ENCODE measurements at places on chromosomes 16 and 17.
A peak's percentile ranks its signal among the peaks of the same experiment; 100 is the strongest.

DNA sequence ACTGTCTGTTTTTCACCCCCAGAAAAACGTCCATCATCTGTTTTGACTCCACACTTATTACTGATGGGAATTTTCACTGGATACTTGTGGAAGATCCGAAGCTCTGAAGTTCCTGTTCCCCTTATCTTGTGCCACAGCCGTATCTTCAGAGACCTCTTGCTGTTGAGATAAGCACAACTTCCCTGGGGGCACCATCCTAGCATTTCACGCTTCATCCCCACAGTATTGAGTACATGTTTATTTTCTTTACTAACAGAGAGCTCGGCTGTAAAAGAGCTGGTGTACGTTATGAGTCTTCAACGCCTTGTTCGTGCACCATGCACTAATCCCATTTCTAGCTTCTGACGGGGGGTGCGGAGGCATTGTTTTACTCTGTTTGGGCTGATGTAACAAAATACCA lies 813.6 kb upstream of the EEF2KMT start:
- DNase-seq: no peak

GRCh38 chr16:22948603-22949368 lies 134.8 kb downstream of the HS3ST2 start:
- peak; percentile 58 for DNase-seq

DNA sequence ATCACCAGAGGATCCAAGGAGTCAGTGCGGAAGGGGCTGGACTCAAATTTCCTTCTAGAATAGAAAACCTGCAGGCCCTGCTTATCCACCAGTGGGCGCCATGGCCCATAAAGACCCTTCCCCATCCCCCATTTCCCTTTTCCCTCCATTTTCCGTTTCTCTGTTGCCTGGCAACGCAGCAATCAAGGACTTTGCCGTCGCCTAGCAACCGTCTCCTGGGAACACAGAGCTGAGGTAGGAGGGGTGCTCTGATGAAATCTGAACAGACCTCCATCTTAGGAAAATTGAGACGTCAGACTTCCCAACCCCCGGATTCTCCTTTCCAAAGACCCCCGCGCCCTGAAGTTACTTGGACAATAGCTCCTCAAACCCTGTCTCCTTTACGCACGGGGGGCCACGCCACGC lies 5.7 kb downstream of the DLG4 start:
- DNase-seq: peak; percentile 95

DNA sequence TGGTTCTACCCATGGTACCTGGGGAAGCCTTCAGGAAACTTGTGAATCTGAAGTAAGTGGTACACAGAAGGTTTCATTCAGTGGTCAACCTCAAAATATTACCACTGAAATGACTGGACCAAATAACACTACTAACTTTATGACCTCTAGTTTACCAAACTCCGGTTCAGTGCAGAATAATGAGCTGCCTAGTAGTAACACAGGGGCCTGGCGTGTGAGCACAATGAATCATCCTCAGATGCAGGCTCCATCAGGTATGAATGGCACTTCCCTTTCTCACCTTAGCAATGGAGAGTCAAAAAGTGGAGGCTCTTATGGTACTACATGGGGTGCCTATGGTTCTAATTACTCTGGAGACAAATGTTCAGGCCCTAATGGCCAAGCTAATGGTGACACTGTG lies 55.9 kb upstream of the SLC5A11 start:
- DNase-seq: no peak

- DNase-seq: no peak
Observed at GRCh38 chr17:42560246-42560645, 1.7 kb upstream of the COASY start.

DNA sequence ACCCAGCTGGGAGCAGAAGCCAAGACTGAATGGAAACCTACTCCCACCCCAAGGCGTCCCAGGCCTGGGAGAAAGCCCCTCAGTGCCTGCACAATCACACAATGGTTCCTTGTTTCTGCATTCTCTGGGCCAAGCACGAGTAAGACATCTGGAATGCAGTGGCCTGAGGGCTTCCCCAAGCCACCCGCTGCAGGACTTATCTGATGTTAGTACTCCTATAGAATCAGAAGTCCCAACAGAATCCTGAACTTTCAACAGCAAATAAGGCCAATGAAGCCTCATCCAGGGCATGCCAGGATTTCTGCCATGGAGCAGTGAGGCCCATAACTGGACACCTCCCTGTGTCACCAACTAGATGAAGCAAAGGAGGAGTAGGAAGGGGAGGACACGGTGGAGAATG lies 28.6 kb downstream of the MYO18A start:
- no peak for DNase-seq

DNA sequence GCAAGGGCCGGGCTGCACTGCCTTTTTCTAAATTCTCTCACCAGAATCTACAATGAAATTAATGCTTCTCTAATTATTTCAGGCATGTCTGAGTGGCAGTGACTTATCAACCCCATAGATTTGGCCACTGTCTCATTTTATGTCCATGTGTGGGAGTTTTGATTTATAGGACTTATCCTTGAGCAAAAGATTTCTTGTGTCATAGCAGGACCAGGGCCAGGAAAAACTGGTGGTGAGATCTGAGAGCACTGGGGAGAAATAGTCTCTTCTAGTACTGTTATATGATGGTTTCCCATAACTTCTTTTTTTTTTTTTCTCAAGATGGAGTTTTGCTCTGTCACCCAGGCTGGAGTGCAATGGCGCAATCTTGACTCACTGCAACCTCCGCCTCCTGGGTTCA lies 1.5 kb upstream of the KRT23 start:
- no peak for DNase-seq

DNA sequence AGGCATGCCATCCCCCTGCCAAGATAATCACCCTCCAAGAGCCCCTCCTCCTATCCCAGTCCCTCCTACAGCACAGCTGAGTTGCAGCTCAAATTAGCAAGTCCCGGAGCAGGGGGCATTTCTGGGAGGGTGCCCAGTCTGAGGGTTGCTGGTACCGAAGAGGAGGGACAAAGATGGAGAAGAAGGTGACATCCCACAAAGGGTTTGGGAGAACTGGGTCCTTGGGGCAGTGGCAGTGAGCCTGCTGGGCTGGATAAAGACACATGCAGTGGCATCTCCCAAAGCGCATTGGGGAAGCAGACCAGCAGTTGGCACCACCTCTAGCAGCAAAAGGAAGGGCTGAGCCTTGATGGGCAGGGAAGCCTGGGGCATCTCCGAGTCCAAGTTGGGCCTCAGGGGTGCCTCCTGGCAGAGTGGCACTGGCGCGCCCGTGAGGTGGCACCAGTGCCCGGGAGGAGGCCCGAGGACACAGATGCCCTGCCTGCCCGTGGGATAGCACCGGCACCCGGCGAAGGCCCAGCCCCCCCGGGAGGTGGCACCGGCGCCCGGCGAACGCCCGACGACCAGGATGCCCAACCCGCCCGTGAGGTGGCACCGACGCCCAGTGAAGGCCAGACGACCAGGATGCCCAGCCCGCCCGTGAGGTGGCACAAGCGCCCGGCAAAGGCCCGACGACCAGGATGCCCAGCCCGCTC lies 622 bp downstream of the TOM1L2 start:
- no peak for DNase-seq

DNA sequence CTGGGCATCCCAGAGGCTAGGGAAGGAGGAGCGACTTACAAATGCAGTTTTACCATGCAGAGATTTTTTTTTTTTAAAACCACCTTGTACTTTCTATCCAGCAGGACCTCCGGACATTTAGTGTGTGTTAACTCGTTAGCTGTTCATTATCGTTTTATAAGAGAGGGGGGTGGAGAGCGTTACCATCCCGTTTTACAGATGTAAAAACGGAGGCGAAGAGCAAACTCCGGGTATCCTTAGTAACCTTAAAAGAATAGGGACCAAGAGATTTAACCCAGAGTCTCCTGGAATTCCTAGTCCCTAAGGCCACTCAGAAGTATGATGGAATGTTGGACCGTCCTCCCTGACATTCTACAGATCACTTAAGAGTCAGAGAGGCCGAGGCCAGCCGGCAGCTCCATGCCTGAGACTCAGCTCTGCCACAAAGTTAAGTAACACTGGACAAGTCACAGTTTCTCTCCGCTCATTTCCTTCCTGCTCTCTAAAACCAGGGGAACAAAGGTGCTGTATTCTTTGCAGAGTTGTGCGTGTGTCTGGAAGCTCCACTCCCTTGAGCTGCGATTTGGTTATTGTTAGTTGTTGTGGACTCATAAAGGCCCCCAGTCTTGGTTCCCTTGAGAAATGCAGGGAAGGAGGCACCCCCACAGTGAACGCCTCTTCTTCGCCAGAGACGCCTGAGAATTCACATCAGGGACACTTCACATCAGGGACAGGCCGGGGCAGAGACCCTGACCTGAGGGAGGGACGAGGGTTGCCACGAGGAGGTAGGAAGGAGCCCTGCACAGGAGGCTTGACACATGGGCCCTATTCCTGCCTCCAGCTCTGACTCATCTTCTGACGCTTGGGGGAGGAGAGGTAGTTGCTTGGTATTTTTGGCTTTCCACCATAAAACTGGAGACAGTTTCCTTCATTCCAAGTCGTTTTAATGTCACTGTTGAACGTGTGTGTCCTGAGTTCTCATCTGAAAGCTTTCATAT lies 1.2 kb downstream of the DUSP14 start:
- DNase-seq: no peak

GRCh38 chr16:1414532-1415260 lies at the start of gene UNKL:
Gene UNKL, minus strand, starts transcription at chr16:1414704. Its CDS starts 13 bp downstream, at chr16:1414691.
- DNase-seq: peak; percentile 41

- peak; percentile 42 for DNase-seq
Observed at GRCh38 chr17:3827124-3827773, 18.8 kb downstream of the NCBP3 start.

GRCh38 chr17:45954914-45955313 lies 44.1 kb upstream of the STH start:
- no peak for DNase-seq

- DNase-seq: no peak
Observed at GRCh38 chr16:86946396-86946795, 368.0 kb downstream of the FOXL1 start.

DNA sequence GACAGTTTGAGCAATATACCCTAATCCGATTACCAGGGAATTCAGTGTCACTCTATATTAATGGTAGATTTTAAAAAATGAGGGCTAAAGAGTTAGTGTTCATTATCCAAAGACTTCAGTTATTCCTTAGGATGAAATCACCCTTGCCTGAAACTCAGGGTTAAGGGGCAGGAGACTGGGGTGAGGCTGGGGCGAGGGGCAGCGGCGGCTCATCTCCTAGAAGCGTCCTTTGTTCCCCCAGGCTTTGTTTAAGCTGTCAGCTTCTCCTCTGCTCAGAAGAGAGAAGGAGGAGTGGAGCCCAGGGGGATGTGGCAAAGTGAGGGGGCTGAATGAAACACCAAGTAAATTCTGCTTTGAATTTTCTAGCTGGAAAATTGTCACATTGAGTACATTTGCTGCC lies 117.7 kb upstream of the ELAC2 start:
- DNase-seq: no peak

DNA sequence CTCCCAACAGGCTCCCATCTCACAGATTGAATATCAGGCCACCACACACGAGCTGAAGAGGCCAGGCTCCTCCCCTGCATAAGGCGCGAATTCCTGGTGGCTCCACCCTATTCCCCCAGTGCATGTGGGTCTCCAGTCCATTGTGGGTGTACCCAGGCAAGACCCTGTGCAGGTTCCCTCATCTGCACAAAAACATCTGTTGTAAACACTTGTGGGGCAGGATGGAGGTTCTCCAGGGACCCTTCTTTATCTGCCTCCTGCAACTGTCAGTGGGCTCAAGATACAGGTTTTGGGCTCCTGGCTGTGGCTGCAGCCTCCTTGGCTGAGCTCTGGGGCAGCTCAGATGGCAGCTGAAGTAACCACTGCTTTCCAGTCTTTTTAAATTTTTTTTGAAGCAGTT lies 17.6 kb upstream of the LGALS9 start:
- no peak for DNase-seq

GRCh38 chr17:21363776-21364642 lies 12.1 kb upstream of the KCNJ12 start:
- no peak for DNase-seq

GRCh38 chr17:32917081-32917480 lies 10.9 kb upstream of the TMEM98 start:
- no peak for DNase-seq

GRCh38 chr16:57069635-57070370 lies 22.6 kb upstream of the CPNE2 start:
- no peak for DNase-seq

- DNase-seq: no peak
Observed at GRCh38 chr17:64178011-64178825, 48.3 kb upstream of the ERN1 start.

- DNase-seq: peak; percentile 82
Observed at GRCh38 chr17:76884995-76885893, 17.0 kb downstream of the MGAT5B start.

DNA sequence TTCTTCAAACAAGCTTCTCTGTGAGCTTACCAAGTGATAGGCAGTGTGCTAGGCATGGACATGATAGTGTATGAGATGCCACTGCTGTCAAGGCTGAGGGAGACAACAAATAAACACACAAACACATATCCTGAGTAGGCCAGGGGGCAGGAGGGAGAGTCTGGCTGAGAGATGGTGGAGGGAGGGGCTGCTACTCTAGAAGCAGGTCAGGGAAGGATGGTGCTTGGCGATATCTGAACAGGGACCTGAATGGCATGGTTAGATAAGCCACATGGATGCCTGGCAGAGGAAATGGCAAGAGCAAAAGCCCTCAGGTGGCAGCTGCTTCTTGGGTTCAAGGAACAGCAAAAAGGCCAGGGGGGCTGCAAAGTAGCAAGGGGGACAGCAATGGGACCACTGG lies 8.6 kb upstream of the CHST6 start:
- no peak for DNase-seq

- DNase-seq: no peak
Observed at GRCh38 chr17:19645734-19646201, 2.8 kb upstream of the ALDH3A2 start.

- DNase-seq: peak; percentile 28
Observed at GRCh38 chr16:70703041-70703834, 17.4 kb upstream of the MTSS2 start.

All from NCI-H1417 (cell line).